ENCODE measurements at places on chromosomes 3 and 15.
A peak's percentile ranks its signal among the peaks of the same experiment; 100 is the strongest.

- DNase-seq, result no peak
Measured at GRCh38 chr3:36876181-36876936, 68.5 kb downstream of the TRANK1 start.

GRCh38 chr3:55000546-55000945, 72.7 kb upstream of the LRTM1 start:
- peak; percentile 87 for DNase-seq

DNA sequence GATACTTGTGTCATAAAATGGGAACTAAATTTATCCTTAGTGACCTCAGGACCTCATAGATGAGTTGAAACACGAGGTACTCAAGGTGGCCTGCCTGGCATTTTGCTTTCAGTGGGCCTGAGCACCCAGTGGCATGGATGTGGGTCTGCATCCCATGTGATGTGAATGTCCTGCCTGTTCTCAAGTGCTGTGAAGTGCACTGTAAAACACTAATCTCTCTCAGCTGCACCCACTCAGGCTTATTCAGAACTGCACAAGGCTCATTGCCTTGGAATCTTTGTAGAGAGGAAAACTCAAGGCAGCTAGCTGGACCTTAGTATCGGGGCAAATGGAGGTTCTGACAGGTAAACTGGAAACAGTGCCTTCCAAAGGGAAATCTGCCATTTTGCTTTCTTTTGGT, 767.0 kb downstream of the TUSC7 start:
- DNase-seq, result no peak

- DNase-seq, result peak; percentile 7
Measured at GRCh38 chr3:44069276-44069675, 172.4 kb upstream of the TOPAZ1 start.

GRCh38 chr15:25342629-25343028, 96.2 kb downstream of the UBE3A start:
- DNase-seq, result no peak

DNA sequence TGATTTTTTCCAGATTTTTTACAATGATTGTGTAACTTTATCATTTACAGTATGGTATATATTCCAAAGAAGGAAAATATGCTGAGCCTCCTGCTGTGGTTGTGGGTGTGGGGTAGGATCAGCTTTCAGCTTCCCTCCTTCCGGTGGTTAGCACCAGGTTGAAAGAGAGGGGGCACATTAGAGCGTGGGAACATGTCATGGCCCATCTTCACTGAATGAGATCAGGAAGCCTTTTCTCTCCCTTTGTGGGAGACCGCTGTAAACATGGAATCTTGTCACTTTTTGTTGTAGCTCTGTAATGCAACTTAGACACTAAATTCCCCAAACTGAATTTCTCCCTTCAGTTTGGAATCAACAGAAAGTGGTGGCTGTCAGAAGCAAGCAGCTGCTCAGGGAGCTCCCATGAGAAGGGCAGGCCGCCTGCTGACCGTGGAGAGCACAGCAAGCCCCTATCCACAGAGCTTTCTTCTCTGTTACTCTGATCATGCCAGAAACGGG, 86.7 kb upstream of the LIMD1 start:
- DNase-seq, result peak; percentile 49

DNA sequence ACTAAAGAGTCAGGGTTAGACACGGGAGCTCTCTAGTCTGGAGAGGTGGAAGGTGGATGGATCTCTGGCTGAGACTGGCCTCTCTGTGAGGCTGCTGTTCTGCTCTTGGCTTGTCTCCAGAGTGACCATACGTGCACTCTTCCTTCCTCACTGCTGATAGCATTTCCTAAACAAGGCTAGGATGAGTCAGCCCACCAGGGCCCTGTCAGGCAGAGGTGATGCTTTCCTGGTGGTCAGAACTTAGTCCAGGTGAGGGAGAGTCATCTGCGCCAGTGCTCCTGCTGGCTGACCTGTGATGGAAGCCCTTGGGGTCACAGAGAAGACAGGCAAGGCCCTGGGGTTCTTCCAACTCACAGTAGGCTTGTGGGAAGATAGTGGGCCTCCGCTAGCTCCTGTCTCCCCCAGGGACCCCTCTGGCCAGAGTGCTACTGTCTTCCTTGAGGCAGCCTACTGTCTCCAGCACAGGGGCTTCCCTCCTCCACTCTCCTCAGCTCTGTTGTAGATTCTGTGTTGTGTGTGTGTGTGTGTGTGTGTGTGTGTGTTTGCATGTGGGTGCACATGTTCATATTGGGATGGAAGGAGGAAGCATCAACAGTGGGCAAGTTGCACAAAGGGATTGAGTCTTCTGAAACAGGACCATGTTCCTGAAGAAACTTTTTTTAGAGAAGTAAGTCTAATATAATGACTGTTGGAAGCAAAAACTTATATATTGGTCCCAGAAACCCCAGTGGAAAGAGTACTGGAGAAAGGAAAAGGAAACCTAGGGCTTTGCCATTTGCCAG, 16.5 kb downstream of the ALPK3 start:
- DNase-seq, result peak; percentile 49

All from EL (cell line).